ENCODE measurements at places on chromosomes 6 and 20.

- DNase-seq, result no peak
Observed at GRCh38 chr6:22664968-22665367, 95.6 kb downstream of the HDGFL1 start.

DNA sequence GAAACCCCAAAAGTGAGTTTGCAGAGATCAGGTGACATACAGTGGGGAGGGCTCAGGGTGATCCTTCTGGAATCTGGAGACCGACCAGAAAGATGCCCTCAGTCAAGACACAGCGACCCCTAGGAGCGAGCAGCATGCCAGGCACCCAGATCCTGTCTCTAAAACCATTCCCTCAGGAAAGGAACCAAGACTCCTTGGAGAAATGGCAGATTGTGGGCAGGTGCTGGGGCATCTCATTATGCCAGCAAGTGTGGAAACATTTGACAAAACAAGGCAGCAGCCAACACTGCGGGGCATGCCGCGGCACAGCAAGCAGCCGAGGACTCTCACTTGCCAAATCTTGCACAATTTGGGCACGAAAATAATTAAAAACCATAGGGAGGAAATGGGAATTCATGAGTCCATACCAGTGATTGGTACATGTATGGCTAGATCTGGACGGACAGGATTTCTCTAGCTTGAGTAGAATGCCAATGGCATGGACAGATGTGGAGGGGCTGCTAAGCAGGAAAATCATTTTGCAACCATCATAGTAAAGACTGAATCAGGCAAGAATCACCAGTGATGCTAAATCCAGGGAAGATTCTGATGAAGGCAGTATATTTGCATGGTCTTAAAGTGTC, 76.9 kb downstream of the GINS1 start:
- DNase-seq, result no peak

DNA sequence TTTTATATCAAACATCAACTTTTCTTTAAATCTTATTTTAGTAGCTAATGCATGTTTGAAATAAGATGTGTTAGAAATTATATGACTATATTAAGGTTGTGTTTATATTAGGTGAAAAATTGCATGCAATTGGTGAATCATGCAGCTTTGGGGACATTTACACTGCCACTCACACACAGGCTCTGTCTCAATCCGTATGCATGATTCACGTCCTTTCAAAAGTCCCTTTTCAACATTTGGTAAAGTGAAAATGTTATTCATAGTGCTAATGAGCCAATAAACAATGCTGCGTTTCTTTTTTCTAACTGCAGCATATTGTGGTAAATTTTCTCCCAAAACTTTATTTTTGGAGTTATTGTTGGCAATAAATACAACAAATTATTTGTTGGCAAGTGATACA, 198.0 kb downstream of the FUT9 start:
- no peak for DNase-seq

GRCh38 chr6:28407401-28407800, 7.9 kb upstream of the ZSCAN12 start:
- DNase-seq, result no peak

DNA sequence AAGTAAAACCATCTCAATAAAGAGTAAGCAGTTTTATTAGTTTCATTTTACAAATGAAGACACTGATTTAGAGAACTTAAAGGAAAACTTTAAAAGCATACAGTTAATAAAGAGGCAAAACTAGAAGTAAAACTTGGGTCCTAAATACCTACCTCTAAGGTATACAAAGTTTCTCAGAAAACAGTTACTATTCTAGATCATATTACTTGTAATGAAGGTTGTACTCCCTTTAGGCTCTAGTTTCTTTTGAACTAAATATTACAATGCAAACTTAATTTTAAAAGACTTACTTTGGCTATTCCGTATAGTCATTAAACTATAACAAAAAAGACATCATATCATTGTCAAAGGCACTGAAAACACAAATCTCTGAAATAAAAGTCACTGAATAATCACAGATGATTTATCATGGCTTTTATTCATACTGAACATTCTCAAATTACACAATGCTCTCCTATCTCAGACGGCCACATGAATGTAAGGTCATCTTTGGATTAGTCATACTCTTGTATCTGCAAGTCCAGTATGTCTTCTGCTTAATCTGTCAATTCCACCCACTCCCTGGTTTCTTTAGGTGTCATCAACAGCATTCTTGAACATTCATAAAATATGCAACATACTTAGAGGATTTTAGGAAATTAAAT, 361.6 kb upstream of the RUNX2 start:
- peak; percentile 84 for DNase-seq

DNA sequence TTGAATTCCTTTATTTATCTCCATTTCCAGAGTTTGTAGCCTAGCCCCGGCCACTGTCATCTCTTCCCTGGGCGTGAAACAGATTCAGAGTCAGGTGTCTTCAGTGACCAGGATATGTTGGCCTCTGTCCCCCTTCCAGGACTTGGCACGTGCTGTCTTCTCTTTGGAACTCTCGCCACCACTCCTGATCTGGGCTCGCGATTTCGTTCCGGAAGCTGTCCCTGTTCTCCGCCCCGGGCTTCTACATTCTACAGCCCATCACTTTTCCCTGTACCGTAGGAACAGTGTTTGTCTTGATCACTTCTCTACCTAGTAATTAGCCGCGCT, 739 bp downstream of the GSS start:
- DNase-seq, result peak; percentile 48

GRCh38 chr6:134593887-134594286, 276.0 kb upstream of the SGK1 start:
- no peak for DNase-seq
